ENCODE measurements at places on chromosomes 16 and 17.

GRCh38 chr16:56815721-56816120 lies 49.3 kb upstream of the SLC12A3 start:
- no peak for DNase-seq

GRCh38 chr17:3926860-3927627 lies 10.8 kb upstream of the P2RX1 start:
- DNase-seq = no peak

DNA sequence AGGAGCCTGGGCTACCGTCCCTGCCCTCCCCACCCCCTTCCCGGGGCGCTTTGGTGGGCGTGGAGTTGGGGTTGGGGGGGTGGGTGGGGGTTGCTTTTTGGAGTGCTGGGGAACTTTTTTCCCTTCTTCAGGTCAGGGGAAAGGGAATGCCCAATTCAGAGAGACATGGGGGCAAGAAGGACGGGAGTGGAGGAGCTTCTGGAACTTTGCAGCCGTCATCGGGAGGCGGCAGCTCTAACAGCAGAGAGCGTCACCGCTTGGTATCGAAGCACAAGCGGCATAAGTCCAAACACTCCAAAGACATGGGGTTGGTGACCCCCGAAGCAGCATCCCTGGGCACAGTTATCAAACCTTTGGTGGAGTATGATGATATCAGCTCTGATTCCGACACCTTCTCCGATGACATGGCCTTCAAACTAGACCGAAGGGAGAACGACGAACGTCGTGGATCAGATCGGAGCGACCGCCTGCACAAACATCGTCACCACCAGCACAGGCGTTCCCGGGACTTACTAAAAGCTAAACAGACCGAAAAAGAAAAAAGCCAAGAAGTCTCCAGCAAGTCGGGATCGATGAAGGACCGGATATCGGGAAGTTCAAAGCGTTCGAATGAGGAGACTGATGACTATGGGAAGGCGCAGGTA lies 762 bp downstream of the CDK12 start:
- no peak for DNase-seq

GRCh38 chr17:31393749-31394146 lies 2.3 kb downstream of the RAB11FIP4 start:
- DNase-seq = no peak

DNA sequence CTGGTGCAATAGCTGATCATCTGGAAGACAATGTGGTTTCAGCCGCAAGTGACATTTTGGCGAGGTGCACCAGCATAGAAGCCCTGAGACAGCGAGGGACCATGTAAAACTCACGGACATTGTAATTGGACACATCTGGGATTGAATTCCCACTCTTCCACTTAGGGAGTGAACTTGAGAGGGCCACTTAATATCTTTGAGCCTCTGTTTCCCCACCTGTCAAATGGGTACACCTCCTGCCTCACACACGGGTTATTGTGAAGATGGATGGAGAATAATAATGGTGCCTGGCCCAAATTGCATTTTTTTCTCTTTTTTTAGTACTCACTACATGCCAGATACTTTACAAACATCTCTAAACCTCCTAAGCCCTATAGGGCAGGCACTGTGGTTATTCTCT lies 45.5 kb upstream of the MEOX1 start:
- DNase-seq = no peak

- DNase-seq = no peak
Observed at GRCh38 chr17:63500543-63501390, 22.4 kb upstream of the KCNH6 start.

DNA sequence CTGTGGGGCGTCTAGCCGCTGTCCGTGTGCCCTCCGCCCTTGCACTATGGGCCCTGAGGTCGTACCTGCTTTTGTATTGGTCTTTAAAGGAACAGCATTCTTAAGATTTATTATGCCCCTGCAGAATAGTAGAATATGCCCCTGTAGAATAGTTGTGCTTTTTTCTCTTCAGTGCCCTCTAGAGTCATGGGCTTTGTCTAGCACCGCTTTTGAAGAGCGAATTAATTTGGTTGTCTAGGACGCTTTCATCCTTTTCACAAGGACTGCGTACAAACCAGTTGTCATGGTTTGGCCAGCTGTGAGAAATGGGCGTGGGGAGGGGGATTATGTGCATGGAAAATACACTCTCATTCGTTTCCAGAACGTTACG lies 621 bp downstream of the CEP95 start:
- DNase-seq = peak; percentile 31

DNA sequence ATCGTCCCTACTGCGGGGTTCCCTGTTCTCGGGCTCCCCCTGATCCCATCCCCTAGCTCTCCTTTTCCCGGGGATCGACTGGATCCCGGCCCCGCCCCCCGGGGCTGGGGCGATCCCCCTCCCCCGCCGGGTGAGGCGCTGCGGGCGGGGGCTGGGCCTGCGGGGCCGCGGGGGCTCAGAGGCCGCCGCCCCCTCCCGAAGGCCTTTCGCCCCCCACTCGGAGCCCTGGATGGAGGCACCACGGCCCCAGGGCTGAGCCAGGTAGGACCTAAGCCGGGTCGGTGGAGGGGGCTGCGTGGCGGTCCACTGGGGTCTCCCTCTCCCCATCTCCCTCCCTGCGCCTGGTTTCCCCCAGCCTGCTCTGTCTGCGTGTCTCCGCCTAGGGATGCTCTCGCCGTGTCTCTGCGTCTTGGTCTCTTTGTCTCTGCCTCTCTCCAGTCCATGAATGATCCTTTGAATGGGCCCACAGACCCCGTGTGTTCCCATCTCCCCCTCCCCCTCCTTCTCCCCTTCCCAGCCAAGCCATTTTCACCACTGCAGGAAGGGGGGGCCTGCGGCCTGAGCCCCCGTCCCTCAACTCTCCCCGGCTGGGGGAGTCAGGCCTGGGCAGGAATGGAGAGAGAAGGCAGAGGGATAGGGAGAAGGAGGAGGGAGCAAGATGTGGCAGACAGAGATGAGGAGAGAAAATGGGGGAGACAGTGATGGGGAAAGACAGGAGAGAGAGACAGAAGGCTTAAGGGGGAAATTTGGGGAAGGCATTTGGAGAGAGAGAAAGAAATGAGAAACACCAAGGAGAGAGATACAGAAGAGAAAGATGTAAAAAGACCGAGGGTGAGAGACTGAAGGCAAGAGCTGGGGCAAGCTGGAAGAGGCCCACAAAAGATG lies 1.7 kb upstream of the TMEM256 start:
- DNase-seq = no peak

- no peak for DNase-seq
Observed at GRCh38 chr16:52964290-52964689, 88.4 kb downstream of the CHD9NB start.

GRCh38 chr17:9830711-9831110 lies 5.0 kb downstream of the GLP2R start:
- DNase-seq = no peak

DNA sequence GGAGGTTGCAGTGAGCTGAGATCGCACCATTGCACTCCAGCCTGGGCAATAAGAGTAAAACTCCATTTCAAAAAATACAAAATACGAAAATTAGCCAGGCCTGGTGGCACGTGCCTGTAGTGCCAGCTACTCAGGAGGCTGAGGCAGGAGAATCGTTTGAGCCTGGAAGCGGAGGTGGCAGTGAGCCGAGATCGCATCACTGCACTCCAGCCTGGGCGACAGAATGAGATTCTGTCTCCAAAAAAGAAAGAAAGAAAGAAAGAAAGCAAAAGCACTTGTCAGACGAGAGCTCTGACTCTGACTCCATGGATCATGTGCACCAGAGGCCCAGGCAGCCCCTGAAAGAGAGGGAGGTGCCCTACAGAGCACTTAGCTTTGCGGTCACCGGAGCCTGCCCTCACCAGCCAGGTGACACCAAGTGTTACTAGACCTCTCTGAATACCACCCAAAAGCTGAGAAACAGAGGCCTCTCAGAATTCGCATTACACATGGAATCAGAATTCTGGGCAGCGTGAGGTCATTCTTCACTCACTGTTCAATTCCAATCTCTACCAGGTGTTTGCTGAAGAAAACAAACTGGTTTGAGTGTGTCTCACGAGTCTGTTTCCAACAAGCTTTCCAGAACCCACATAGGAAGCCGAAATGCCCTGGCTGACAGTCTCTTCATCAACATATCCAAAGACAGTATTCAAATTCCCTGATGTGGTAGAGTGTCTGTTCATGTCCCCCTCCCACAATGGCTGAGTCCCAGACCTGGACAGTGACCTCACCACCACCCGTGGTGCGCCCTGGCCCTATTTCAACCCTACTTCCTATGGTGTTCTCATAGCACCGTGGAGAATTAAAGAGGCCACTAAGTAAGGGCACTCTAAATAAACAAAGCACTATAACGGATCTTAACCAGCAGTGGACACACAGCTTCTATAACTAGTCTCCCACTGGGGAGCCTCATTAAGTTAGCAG lies 1.5 kb downstream of the FLCN start:
- no peak for DNase-seq

DNA sequence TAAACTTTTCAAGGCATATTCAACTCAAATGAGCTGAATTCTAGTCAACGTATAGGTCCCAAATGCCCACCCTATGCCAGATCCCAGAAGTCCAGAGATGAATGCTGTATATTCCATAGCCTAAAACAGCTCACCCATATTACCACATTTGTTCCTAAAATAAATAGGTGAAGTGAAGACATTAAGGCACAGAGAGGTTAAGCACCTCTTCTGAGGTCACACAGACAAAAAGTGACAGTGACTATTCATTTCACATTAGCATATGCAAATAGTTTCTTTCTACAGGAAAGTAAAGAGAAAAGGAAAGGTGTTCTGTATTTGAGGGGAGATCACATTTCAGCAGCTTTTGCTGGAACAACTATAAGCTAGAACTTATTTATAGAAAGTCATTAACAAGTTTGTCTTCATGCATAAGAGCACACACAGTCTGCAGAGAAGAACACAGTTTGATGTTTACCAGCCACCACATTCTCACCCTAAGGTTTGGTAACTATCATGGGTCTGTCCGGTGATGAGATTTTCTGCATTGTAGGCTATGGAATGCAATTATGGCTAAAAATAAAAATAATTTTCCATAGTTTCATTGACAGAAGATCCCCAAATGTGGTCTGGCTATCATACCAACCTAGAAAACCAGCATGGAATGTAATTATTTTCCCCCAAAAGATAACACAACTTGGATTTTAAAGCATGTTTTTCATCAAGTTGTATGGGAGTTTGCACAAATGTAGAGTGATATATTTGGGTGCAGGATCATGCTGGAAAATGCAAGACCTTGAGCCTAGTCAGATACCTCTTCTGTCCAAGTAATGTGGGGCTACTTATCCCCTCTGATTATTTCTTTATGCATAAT lies 402.1 kb downstream of the UTP18 start:
- DNase-seq = no peak

DNA sequence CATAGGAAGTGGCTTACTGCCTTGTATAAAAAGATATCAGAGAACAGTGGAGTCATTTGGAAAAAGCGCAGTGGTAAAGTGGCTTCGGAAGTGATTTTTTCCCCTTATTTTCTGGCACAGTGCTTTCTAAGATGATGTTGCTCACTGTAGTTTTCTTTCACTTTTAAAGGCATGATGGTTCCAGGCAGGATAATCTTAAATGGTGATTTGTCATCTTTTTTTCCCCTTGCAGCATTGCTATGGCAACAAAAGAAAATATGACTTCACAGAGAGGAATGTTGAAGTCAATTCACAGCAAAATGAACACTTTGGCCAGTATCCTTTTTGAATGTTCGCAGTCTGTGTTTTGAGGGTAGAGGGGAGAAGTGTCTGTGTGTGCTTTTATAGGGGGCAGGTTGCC lies 42.5 kb downstream of the GOSR1 start:
- DNase-seq = no peak

DNA sequence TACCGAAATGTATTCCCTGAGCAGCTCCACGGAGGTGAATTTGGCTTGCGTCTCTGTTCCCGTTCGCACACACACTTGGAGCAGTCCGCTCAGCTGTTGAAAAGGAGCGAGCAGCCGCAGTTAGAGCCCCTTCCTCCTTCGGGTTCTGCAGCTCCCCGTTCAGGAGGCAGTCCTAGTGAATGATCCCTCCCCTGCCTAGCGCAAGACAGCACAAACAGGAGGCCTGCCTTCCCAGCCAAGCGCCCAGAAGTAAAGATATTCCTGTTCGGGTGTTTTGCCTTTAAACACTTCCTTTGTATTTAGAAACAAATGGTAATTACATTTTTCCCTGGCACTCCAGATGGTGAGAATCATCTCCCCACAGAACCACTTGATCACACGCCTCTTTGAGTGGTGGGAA lies 64.7 kb downstream of the ABCC12 start:
- no peak for DNase-seq

GRCh38 chr16:48374255-48374654 lies 11.0 kb downstream of the SIAH1 start:
- no peak for DNase-seq

GRCh38 chr17:41634639-41635038 lies 10.3 kb upstream of the KRT17 start:
- no peak for DNase-seq

DNA sequence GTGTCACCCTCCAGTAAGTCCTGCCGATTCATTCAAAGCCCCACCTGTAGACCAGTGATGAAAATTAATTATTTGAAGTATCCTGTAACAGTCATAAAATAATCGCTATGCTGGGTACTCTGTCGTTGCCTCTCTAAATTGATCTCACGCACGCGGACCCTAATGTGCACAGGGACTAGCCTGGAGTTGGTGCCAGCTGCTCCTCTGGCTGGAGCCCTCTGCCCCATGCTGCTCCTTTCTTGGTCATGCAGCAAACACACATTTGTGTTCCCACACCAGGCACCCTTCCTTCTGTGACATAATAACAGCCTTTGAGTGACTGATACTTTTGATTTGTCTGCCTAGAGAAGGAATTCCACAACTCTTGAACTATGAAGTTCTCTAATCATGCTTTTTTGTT lies 16.0 kb downstream of the RAB11FIP3 start:
- no peak for DNase-seq

DNA sequence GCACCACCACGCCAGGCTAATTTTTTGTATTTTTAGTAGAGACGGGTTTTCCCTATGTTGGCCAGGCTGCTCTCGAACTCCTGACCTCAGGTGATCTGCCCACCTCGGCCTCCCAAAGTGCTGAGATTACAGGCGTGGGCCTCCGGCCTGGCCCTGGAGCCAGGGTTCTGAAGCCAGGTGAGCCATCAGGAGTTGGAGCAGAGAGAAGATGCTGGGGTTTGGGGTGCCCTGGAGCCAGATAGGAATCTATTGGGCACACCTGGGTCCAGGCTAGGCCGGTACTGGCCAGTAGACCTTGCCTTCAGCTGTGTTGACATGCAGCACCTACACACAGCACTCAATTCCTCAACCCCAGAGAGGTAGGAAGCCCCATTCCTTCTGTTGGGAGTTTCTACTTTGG lies 5.4 kb upstream of the CD300A start:
- DNase-seq = no peak

- DNase-seq = no peak
Observed at GRCh38 chr17:39659279-39660010, 5.7 kb upstream of the TCAP start.

DNA sequence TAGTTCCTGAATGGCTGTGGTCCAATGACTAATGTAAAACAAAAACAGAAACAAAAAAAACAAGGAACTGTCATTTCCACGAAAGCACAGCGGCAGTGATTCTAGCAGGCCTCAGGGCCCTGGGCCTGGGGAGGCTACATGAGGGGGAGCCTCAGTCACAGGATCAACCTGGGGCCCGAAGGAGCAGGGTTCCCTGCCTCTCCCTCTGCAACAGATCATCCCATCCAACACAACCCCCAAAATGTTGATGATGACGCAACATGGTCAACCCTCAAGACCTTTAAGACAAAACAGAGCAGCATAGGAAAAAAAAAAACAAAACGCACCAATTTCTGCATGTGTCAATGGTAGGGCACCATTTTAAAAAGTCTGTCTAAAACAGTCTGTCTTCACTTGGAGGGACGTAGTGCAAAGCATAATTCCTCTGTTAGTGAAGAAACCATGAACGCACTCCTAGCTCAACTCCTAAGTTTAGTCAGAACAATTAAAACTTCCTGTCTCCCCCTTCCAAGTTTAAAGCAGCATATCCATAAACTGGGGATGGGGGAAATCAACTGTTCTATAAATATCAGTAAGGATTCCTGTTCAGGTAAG lies 32.3 kb downstream of the AXIN2 start:
- DNase-seq = no peak

Measured in stimulated activated CD4-positive, alpha-beta T cell treated with anti-CD3 and anti-CD28 coated beads, Interleukin-2, amount 100 ng/mL, for 24 hours (primary cell).